Esophagus squamous epithelium (tissue), 5 donors: ENCODE measurements at places on chromosomes 5 and 9.
A peak's percentile ranks its signal among the peaks of the same experiment; 100 is the strongest.

DNA sequence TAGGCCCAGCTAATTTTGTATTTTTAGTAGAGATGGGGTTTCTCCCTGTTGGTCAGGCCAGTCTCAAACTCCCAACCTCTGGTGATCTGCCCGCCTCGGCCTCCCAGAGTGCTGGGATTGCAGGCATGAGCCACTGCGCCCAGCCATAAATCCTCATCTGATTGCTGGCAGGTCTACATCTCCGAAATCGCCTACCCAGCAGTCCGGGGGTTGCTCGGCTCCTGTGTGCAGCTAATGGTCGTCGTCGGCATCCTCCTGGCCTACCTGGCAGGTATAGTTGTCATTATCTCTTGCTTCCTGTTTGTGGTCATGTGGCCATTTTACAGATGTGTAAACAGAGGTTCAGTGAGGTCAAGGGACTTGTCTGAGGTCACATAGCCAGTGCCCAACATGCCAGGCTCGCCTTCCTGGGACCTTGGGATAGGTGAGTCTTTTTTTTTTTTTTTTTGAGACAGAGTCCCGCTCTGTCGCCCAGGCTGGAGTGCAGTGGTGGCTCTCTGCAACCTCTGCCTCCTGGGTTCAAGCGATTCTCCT lies 2.8 kb downstream of the SLC2A8 start:
- no peak overlapping the region for H3K27ac ChIP-seq
- H3K27me3 ChIP-seq, result no peaks in the 10 kb centered on the region
- no peak for DNase-seq
- peaks cover 10% of the 10 kb centered on the region for H3K36me3 ChIP-seq
- H3K4me1 ChIP-seq, result peaks cover 29% of the 10 kb centered on the region

- DNase-seq, result no peak
- no peaks in the 10 kb centered on the region for H3K27me3 ChIP-seq
- no peak overlapping the region for H3K27ac ChIP-seq
- H3K36me3 ChIP-seq, result no peaks in the 10 kb centered on the region
These were observed 15.5 kb upstream of the PAIP1 start for GRCh38 chr5:43572357-43572756.

DNA sequence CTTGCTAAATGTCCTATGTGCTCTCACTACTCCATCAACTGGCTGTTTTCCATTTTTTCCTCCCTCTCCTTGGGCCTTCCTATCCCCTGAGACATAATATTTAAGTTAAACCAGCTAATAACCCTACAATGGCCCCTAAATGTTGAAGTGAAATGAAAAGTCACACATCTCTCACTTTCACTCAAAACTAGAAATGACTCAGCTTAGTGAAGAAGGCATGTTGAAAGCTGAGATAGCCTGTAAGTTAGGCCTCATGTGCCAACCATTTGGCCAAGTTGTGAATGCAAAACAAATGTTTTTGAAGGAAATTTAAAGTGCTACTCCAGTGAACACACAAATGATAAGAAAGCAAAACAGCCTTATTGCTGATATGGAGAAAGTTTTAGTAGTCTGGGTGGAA lies 48.8 kb upstream of the CDH10 start:
- no peak overlapping the region for H3K4me3 ChIP-seq
- no peak for DNase-seq
- H3K27me3 ChIP-seq, result no peaks in the 10 kb centered on the region
- no peak overlapping the region for H3K27ac ChIP-seq
- no peaks in the 10 kb centered on the region for H3K36me3 ChIP-seq

DNA sequence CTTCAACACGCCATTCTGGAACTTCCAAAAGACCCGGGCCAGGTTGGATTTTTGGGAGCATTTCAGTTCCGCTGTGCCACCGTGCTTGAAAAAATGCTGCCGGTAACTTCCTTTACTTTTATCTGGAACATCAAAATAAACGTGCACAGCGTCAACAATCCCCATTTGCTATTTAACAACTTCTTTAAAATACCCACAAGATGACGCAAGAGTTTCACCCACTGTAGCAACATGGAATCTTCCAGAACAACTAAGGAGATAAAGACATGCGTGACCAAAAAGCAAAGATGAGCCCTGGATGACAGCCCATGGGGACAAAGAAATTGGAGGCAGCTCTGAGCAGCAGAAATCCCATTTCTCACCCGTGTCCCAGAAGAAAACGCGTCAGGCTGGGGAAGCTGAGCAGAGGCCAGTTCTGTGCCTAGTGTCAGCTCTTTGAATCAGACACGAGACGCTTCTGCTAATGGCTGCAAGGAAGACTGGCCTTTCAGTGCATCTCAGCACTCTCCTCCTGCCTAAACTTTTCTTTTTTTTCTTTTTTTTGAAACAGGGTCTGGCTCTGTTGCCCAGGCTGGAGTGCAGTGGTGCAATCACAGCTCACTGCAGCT lies 61.3 kb downstream of the SECISBP2 start:
- H3K27ac ChIP-seq, result no peak overlapping the region
- H3K27me3 ChIP-seq, result no peaks in the 10 kb centered on the region
- peaks cover 5% of the 10 kb centered on the region for H3K36me3 ChIP-seq
- no peaks in the 10 kb centered on the region for H3K4me1 ChIP-seq
- H3K4me3 ChIP-seq, result no peak overlapping the region

DNA sequence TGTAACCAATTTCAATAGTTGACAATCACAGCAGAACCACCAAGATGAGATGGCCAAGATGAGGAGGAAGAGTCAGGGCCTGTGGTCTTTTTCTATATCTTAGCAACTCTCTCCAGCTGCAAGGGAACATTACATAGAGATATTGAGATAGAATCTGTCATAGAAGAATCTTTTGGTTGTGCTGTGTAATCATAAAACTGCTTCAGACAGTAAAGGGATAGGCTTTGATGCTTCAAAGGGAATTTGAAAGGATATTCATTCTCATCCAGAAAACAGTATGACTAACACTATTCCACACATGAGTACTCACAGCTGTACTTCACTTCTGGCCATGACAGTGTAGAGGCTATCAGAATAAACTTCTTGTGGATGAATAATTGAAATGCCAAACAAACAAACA lies 145.9 kb downstream of the YIPF5 start:
- H3K4me1 ChIP-seq, result no peaks in the 10 kb centered on the region
- DNase-seq, result no peak
- H3K27ac ChIP-seq, result no peak overlapping the region
- no peak overlapping the region for H3K4me3 ChIP-seq
- no peaks in the 10 kb centered on the region for H3K36me3 ChIP-seq
- H3K27me3 ChIP-seq, result no peaks in the 10 kb centered on the region

DNA sequence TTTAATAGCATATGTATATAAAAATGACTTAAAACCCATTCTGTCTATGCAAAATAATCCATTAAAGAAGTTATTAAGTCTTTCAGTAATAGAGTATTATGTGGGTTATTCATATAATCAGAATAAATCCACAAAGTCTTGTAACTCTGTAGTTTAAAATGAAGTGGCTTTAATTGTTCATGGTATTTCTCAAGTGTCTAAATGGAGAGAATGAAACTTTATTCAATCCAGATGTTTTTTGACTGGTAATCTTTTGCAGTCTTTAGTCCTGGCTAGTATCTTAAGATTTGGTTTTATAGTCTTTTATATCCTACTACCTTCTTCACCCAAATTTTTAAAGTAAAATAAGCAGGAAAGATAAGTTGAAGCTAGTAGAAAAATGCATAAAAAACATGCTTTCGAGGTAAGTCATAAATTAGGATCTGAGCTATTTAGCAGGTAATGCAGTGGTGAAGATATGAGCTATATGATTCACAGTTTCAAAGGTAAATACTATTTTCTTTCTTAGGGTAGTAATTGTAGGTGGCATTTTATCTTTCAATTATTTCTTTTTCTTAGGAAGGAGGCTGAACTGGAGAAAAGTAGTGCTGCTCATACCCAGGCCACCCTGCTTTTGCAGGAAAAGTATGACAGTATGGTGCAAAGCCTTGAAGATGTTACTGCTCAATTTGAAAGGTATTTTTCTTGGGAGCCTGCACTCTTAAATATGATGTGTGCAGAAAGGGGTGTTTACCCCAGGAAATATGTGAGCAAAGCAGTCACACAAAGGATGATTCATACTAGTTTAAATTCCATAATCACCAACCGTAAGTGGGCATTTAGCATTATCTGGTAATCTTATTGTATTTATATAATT lies 17.9 kb downstream of the HMMR start:
- H3K4me1 ChIP-seq, result no peaks in the 10 kb centered on the region
- no peak overlapping the region for H3K27ac ChIP-seq
- H3K4me3 ChIP-seq, result no peak overlapping the region
- H3K36me3 ChIP-seq, result peaks cover 4% of the 10 kb centered on the region
- no peaks in the 10 kb centered on the region for H3K27me3 ChIP-seq

- H3K27ac ChIP-seq, result no peak overlapping the region
- no peaks in the 10 kb centered on the region for H3K27me3 ChIP-seq
These were observed 163.7 kb downstream of the FGF10 start for GRCh38 chr5:44225231-44226160.

- no peak for DNase-seq
- no peaks in the 10 kb centered on the region for H3K4me1 ChIP-seq
- no peaks in the 10 kb centered on the region for H3K36me3 ChIP-seq
- H3K4me3 ChIP-seq, result no peak overlapping the region
These were observed 86.6 kb downstream of the FEM1C start for GRCh38 chr5:115458003-115458409.

DNA sequence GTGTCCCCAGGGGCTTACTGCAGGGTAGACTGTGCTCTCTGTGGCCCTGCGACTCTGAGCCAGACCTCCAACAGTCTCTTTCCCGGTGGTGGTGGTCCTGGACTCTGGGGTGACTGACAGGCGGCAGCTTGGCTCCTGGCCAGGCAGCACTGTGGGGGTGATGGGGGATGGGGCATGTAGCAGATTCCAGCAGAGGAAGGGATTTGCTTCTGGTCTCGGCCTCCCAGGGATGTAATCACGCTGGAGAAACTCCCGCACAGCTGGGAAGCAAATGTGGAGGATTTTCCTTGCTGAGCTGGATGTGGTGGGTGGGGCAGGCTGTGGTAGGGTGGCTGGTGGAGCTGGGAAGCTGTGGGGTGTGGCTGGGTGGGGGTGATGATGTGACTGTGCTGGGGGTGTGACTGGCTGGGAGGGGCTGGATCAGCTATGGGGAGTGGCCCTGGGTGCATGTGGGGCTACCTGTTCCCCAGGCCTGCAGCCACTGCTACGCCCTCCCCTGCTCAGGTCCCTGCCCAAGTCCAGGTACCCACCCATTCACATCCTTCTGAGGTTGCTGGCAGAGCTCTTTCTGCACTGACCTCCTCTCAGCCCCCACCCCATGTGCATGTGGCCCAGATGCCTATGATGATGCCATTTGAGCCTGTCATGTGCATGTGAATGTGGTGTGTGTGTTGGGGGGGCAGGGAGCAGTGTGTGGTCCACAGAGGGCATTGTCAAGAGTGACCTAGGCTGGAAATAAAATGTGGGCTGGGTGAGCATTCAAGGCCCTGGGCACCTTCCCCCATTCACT lies 3.8 kb downstream of the NDST1 start:
- H3K4me1 ChIP-seq, result peaks cover 97% of the 10 kb centered on the region
- no peaks in the 10 kb centered on the region for H3K36me3 ChIP-seq
- no peak for DNase-seq
- no peaks in the 10 kb centered on the region for H3K27me3 ChIP-seq
- H3K4me3 ChIP-seq, result no peak overlapping the region

- H3K27me3 ChIP-seq, result no peaks in the 10 kb centered on the region
- H3K27ac ChIP-seq, result no peak overlapping the region
- no peaks in the 10 kb centered on the region for H3K36me3 ChIP-seq
These were observed 36.3 kb downstream of the GABRP start for GRCh38 chr5:170819824-170820223.

- H3K27ac ChIP-seq, result no peak overlapping the region
- no peak overlapping the region for H3K4me3 ChIP-seq
These were observed 52.4 kb downstream of the VCAN start for GRCh38 chr5:83523929-83524328.

DNA sequence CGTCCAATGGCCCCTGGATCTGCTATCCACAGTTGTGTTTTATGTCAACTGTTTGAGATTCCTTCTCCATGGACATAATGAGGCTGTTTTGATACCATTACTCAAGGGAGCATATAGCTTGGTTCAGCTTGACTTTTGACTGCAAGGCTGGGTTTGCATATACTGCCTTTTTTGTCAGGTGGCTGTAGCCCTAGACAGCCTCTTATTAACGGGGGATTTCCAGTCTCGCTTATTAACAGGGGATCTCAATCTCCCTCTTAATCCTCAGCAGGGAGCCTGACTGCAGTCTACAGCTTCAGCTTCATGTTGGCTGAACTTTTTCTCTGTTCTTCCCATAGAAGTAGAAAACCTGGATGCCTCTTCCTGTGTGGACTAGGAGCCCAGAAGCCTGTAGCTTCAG lies 73.7 kb upstream of the TNC start:
- H3K4me1 ChIP-seq, result no peaks in the 10 kb centered on the region
- no peak overlapping the region for H3K27ac ChIP-seq
- DNase-seq, result no peak
- H3K27me3 ChIP-seq, result no peaks in the 10 kb centered on the region
- no peak overlapping the region for H3K4me3 ChIP-seq
- H3K36me3 ChIP-seq, result no peaks in the 10 kb centered on the region

DNA sequence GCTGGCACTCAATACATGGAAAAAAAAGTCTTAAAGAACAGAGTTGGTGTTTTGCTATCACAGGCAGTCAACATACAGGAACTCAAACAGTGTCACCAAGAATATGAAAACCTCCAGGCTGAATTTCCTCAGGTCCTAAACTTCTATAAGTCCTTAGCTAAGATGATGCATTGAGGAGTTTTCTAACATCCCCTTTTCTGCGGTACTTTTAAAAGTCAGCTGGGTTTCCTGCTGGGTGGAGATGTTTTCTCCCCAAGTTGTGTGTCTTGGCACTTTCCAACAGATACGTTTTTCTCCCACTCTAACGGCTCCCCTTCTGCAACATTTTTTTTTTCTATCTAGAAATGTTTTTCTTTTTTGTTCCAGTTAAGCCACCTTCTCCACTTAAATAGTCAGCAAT lies 244.8 kb upstream of the HAPLN1 start:
- H3K4me3 ChIP-seq, result no peak overlapping the region
- H3K36me3 ChIP-seq, result no peaks in the 10 kb centered on the region

DNA sequence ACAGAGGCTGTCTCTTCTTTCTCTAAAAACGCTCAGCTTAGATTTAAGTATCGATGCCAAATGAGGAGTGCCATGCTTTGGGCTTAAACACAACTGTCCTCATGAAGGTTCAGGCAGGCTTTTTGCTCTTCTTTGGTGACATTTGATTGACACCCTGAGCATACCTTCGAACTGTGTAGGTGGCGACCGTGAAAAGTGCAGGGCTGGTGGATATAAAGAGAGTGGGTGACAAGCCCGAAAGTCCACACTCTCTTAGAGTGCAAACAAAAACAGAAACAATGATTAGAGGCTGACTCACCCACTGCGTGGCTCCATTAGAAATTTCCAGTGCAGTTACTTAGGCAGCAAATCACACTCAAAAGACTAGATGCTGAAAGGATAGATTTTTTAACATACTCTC lies 141.7 kb downstream of the SYK start:
- no peak overlapping the region for H3K4me3 ChIP-seq
- peak overlapping the region; percentile 61 for H3K27ac ChIP-seq
- DNase-seq, result no peak
- no peaks in the 10 kb centered on the region for H3K36me3 ChIP-seq
- peaks cover 4% of the 10 kb centered on the region for H3K4me1 ChIP-seq
- H3K27me3 ChIP-seq, result peaks cover 5% of the 10 kb centered on the region

- no peak overlapping the region for H3K27ac ChIP-seq
- no peaks in the 10 kb centered on the region for H3K4me1 ChIP-seq
- no peaks in the 10 kb centered on the region for H3K27me3 ChIP-seq
These were observed 92.6 kb upstream of the ALDH1B1 start for GRCh38 chr9:38299856-38300255.
